ENCODE measurements at places on chromosomes 13 and 19. TPM values are rescaled to one million over a fixed set of nuclear protein-coding genes. Genes with fewer than 3 reads are reported as not detected.

- DNase-seq = peak; percentile 68
Observed at GRCh38 chr19:13079542-13079986, 23.1 kb downstream of the LYL1 start.

- no peak for DNase-seq
Observed at GRCh38 chr13:38167164-38167822, 182.4 kb upstream of the UFM1 start.

DNA sequence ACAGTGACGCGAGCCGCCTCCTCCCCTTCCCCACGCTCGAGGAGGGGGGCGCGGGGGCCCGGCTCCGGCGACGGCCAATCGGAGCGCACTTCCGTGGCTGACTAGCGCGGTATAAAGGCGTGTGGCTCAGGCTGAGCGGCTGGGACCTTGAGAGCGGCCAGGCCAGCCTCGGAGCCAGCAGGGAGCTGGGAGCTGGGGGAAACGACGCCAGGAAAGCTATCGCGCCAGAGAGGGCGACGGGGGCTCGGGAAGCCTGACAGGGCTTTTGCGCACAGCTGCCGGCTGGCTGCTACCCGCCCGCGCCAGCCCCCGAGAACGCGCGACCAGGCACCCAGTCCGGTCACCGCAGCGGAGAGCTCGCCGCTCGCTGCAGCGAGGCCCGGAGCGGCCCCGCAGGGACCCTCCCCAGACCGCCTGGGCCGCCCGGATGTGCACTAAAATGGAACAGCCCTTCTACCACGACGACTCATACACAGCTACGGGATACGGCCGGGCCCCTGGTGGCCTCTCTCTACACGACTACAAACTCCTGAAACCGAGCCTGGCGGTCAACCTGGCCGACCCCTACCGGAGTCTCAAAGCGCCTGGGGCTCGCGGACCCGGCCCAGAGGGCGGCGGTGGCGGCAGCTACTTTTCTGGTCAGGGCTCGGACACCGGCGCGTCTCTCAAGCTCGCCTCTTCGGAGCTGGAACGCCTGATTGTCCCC is at the start of gene JUNB:
Gene JUNB (plus strand): TSS at position 142 of the 706 bp plus-strand sequence. CDS start 286 bp downstream, at position 428.
- peak; percentile 99 for DNase-seq

GRCh38 chr19:48249502-48250014 is 6.2 kb downstream of the CARD8 start:
- peak; percentile 67 for DNase-seq

GRCh38 chr19:3123088-3123721 is 12.6 kb upstream of the GNA15 start:
- peak; percentile 26 for DNase-seq

GRCh38 chr13:30156270-30156669 is 151.1 kb downstream of the KATNAL1 start:
- DNase-seq = no peak

DNA sequence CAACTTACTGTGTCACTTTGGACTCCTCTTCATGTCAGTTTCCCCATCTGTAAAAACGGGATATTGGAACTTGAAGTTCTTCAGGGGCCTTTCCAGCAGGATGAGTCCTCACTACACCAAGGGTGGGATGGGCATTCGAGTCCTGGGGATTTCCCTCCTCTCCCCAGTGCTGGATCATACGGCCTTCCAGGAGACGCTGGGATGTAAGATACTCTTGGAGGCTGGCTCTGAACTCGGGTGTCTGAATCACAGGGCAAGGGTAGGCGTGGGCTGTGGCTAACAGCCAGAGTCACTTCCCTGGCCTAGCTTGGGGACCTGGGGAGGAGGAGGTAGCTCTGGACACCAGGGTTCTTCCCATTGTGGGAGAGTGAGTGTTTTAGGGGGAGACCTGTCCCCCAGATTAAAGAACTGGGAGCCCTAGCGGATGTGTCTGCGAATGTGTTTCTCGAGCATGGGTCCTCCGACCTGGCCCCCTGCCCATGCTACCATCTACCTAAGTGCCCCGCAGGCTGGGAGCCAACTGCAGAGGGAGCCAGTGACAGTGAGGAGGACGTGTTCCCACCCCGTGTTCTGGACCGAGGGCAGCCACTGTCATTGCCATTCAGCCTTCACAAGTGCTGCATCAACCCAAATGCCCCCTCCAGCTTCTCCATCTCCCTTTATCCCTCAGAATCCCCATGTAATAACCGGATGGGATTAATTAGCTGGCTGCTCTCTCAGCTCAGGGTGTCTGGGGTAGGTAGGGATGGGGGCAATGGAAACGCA is 2.4 kb upstream of the CYTH2 start:
- DNase-seq = no peak

DNA sequence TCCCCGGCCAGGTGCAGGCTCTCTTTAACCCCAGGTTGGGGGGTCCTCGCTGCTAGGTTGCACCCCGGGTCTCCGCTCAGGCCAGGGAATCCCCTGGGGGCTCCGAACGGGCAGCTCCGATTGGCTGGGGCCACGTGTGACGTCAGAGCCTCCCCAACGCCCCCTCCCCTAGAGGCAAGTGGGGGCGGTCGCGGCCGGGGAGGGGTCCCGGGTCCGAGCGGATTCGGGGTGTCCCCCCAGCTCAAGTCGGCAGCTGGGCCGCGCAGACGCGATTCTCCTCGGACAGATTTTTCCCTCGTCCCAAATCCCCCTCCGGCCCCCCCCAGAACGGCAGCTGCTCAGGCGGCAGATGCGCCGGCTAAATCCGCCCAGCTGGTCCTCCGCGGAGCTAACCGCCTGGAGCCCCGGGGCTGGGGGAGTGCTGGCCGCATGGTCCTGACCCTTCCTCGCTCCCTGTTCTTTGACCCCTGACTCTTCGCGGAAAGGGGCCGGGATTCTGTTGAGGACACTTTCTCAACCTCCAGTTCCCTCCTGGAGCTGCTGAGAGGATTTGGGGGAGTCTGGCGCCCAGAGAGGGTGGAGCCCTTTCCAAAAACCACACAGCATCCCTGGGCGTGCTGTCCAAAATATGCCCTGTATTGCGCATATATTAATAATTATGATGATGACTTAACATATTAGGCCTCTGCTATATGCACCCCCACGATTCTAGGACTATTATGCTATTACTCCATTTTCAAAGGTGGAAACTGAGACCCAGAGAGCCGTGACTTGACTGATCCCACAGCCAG is 25.4 kb upstream of the SEMA6B start:
- no peak for DNase-seq

- DNase-seq = peak; percentile 52
Observed at GRCh38 chr13:32426990-32427851, 709 bp downstream of the N4BP2L1 start.

GRCh38 chr13:45592758-45593157 is 22.8 kb downstream of the ERICH6B start:
- DNase-seq = no peak

GRCh38 chr13:85170372-85170771 is 628.8 kb downstream of the SLITRK6 start:
- no peak for DNase-seq

DNA sequence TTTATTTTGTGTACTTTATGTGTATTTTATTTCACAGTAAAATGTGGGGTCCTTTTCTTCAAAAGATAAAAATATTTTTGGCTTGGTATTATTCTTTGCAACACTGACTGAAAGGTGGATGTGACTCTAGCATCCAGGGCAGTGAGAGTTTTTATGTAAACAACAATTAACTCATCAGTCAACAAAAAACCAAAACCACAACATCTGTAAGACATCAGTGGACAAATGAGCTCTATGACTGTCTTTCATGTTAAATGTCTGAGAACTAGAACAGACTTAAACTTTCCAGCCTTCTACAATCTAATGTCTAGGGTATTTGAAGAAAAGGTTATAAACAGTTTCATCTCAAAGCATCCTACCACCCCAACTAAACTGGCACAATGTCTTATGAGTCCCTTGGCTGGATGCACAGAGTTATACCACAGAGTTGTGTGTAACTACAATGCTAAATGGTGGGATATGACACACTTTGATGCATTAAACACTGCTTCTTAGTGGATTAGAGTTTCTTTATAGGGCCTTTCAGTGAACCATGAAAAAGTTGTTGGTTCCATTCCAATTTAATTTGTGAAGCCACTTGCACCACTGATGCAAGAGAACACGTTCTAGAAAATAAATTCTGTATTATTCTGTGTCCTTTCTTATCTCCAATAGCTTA is 544.2 kb upstream of the KLF12 start:
- DNase-seq = no peak

GRCh38 chr13:44362394-44363040 is 11.1 kb upstream of the SERP2 start:
- DNase-seq = no peak

GRCh38 chr13:74136084-74136658 is 2.0 kb upstream of the KLF12 start:
- peak; percentile 42 for DNase-seq

The BCKDHA gene
- 31.4 TPM for total RNA-seq

The IGFL2 gene
- not detected for total RNA-seq

The DENND1C gene
- total RNA-seq = 1.9 TPM

The PCP2 gene
- total RNA-seq = not detected

The NAPA gene
- 113 TPM for total RNA-seq

The GZMM gene
- total RNA-seq = 0.81 TPM

The TUBA3C gene
- total RNA-seq = not detected

The MUC16 gene
- total RNA-seq = 1.3 TPM

The KLHL1 gene
- not detected for total RNA-seq

All from left cardiac atrium (tissue), 4 donors.